GM06990 (cell line): ENCODE measurements at places on chromosomes 2 and 18.
A peak's percentile ranks its signal among the peaks of the same experiment; 100 is the strongest.

DNA sequence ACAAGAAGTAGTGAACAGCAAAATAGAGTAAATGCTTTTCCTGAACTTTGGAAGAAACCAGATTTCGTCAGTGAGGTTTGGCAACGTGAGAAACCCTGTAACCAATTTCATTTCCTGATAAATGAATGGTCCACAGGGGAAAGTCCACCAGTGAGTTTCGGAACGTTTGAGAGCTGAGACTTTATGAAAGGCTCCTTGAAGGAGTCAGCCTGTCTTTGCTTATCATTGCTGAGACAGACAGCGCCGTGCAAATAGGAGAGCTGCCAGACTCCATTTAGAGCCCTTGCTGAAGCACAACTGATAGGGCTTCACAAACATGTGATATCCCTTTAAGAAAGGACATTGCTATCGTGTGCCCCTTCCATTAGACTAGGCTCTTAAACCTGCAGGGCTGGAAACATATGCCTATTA, 121.8 kb upstream of the SMAD7 start:
- DNase-seq, result no peak

DNA sequence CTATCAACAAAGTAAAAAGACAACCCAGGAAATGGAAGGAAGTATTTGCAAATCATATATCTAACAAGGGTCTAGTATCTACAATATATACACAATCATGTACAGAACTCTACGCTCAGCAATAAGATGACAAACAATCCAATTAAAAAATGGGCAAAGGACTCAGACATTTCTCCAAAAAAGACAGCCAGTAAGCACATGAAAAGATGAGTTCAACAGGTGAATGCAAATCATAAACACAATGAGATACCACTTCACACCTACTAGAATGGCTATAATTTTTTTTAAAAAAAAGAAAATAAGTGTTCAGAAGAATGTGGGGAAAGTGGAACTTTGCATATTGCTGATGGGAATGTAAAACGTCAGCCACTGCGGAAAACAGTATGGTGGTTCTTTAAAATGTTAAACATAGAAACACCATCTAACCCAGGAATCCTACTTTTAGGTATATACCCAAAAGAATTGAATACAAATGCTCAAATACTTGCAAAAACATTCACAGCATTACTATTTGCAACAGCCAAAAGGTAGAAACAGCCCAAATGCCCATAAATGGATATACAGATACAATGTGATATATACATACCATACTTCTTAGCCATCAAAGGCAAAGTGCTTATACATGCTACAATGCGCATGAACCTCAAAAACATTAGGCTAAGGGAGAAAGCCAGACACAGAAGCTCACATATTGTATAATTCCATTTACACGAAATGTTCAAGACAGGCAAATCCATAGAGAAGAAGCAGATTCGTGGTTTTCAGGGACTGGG, 121.2 kb downstream of the CABYR start:
- DNase-seq, result no peak

GRCh38 chr18:42001801-42002200, 46.8 kb downstream of the PIK3C3 start:
- DNase-seq, result no peak

DNA sequence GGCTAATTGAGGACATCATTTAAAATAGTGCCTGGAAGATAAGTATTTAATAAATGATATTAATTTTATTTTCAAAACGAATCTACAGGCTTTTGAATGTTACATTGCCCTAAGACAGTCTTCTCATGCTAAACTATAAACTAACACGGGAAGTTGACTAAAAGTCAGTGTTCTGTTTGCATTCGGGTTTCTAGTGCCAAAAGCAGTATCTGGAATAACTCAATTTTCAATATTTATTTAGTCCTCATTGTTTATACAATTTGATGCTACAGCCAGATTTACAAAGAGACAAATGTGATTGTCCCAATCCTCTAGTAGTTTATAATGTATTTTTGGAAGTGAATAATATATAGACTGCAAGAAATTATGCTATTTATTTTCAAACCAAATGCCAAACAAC, 429.2 kb downstream of the LRP1B start:
- DNase-seq, result no peak

DNA sequence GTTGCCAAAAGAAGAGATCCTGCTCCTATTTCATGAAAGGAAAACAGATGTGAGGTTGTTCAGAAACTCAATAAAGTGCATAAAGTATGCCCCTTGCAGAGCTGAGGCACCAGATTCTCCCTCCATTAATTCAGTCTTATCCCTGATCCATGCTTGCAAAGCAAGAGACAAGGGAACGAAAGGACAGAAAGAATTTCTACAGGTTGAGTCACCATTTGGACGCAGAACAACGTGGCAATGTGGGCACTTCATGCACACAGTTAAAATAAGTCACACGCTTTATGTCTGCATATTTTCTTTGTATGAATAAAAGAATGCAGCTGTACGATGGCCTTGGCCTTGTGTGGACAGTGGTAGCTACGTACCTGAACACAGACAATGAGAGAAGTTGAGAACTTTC, 321.7 kb upstream of the REV1 start:
- DNase-seq, result no peak

DNA sequence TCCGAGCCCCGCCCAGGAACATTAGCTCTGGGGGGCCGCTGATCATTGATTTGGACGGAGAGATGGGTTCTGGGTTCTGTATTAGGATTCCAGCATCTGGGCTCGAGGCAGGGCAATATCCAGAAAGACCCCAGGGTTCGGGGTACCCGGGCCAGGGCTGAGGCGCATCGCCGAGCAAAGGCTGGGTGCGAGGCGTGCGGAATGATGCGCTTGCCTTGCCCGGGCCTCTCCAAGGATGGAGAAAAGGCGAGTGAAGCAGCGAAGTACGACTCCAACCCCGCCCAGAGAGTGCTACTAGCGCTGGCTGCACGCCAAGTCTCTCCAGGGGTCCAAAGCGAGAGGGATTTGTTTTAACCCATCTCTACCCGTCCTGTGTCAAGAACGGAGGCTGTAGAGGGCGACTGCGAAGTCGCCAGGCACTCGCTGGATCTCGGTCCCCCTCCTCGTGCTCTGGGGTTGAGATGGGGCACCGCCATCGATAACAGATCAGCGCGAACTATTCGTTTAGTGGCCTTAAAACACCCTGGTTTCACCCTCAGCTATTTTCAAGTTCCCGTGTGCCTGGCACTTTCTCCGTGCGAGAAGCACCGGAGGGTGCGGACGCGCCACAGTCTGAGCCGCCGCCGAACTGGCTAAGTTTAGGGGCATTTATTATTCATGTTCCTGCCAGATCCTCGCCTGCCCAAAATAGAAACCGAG, 1.9 kb downstream of the ADCYAP1 start:
- DNase-seq, result no peak

DNA sequence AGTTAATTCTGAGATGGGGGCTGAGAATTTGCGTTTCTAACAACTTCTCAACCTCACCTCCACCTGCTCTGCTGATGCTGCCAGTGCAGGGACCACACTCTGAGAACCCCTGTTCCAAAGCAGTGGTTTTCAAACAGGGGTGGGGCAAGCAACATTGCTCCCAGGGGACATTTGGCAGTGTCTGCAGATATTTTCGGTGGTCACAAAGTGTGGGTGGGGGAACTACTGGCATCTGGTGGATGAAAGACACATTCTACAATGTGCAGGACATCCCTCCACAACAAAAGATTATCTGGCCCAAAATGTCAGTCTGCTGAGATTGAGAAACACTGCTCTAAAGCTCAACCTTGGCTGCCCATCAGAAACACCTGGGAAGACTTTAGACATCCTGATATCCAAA, 188.7 kb upstream of the SATB2 start:
- peak; percentile 6 for DNase-seq

- no peak for DNase-seq
Measured at GRCh38 chr2:197873293-197873701, 68.9 kb downstream of the PLCL1 start.

DNA sequence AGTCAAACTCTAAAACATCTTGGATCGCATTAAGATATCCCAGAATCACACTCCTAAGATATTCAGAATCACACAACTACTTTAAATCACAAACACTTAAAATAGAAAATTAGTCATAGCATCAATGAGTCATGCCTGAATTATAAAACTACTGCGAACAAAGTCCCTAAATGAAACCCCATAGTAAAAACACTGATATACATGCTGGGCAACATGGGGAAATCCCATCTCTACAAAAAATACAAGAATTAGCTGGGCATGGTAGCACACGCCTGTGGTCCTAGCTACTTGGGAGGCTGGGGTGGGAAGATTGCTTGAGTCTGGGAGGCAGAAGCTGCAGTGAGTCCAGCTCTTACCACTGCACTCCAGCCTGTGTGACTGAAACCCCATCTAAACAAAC, 101.7 kb downstream of the COBLL1 start:
- DNase-seq, result no peak

GRCh38 chr2:150011161-150011730, 423.7 kb upstream of the MMADHC start:
- DNase-seq, result no peak

DNA sequence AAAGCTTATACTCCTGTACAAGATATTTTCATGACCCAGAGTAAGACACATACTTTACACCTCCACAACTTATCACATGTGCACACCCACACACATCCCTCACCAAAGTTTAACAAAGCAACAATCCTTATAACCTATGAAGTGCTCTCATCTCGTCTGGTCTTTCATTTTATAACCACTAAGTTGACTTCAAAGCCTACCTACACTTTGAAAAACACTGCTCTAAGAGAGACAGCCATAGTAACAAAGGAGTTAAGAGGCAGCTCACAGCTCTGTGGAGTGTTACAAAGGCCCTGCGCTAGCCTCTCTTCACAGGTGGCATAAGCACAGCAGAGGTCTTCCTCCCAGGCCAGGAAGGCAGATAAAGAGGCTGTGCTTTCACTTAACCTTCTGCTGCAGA, 69.7 kb upstream of the TMEM200C start:
- no peak for DNase-seq

DNA sequence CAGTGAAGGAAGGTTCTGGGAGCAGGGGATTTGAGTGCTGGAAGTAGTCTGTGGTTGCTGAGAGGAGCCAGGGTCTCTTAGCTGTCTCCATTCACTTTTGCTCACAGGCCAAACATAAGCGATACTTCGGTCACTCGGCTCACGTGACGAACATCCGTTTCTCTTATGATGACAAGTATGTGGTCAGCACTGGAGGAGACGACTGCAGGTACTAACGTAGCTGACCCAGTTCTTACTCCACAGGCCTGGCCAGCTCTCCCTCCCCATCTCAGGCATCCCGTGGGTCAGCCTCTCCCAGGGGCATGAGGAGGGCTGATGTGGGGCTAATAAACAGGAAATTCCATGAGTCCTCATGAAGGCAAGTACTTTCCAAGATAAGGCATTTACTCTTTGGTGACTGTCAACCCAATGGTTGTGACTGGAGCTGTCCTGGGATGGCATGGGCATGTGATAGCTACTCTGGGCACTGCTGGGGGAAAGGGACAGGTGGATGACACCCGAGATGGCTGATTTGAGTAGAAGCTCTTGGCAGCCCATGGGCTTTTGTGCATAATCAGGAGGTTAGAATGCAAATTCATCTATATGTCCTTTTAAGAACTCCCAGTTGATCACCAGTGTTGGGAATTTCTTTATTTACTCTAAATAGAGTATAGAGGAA, 81.6 kb downstream of the RTN4 start:
- no peak for DNase-seq

DNA sequence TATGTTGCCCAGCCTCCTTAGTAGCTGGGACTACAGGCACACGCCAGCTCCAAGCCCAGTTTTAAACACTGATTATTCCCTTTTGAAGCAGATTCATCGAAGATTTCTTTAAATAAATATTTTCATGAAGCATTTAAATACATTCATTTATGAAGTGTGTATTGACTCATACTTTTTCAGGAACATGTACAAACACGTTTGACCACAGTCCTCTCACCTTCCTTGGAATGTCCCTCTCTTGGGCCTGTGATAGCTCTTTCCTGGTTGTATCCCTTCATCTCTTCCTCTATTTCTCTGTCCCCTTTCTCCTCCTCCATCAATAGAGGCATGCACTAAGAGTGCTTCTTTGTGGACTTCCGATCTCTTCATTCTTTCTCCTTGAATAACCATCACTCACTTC, 2.5 kb downstream of the PSTPIP2 start:
- DNase-seq, result no peak

GRCh38 chr2:46862514-46862913, 53.1 kb downstream of the MCFD2 start:
- no peak for DNase-seq
